OCI-M1 (cell line): ENCODE measurements at places on chromosomes 3 and 15.
A peak's percentile ranks its signal among the peaks of the same experiment; 100 is the strongest.

- no peak for DNase-seq
These were observed 104.8 kb upstream of the WNT5A start for GRCh38 chr3:55591888-55592287.

DNA sequence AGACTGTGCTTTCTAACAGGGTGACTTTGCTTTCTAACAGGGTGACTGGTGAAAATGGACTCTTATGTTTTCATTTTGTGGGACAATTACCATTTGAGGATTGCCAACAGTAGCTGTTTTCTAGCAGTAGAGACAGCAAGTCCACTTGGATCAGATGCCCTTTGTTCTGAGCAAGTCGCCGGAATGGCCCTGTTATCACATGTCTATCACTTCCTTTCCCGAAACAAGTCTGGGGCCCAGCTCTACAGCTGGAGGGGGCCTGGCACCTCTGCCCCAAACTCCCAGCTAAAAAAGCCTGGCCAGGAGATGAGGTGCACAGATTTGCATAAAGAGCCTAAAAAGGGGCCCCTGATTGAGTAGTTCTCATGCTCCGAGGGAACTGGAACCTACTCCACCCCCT, 44.6 kb downstream of the THBS1 start:
- no peak for DNase-seq

DNA sequence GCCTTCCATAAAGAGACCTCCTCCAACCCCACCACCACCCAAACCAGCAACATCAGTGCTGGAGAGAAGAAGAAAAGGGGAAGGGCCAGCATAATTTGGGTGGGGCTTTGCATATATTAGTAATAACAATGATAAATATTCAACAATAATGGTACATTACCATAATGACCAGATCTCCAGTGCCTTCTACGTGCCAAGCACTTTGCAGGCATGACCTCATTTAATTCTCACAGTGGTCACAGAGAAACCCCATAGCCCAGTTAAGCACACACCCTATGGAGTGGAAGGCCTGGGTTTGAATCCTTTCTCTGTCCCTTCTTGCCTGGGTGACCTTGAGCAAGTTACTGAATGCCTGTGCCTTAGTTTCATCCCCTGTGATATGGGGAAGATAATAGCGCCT, 49.2 kb downstream of the CORO2B start:
- DNase-seq = no peak

- peak; percentile 48 for DNase-seq
These were observed at the start of gene CYFIP1 for GRCh38 chr15:22980189-22981050. TSS of gene CYFIP1 (minus strand) at chr15:22980368. CDS start at chr15:22947285, 33,083 bp downstream.

DNA sequence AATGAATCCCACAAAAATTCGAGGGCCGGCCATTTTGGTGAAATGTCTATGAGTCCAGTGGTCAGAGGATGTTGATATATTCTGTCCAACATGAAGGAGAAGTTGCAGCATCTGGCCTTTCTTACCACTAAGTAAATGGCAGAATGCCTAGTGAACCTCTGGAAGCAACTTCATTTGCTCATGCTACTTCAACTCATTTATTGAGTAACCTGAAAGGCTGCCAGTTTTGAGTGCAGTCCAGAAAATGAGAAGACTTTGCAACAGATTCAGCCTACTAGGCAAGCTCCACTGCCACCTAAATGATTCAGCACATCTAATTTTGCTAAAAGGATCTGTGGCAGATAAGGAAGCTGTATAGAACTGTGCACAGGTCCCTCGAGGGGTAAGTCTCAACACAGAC, 265.0 kb downstream of the OPA1 start:
- DNase-seq = peak; percentile 55

GRCh38 chr15:70974004-70974832, 81.6 kb downstream of the LRRC49 start:
- DNase-seq = peak; percentile 52

- no peak for DNase-seq
These were observed 417.2 kb downstream of the ERC2 start for GRCh38 chr3:56051052-56051451.

- no peak for DNase-seq
These were observed 770.4 kb upstream of the SEMA6D start for GRCh38 chr15:46946953-46947352.

DNA sequence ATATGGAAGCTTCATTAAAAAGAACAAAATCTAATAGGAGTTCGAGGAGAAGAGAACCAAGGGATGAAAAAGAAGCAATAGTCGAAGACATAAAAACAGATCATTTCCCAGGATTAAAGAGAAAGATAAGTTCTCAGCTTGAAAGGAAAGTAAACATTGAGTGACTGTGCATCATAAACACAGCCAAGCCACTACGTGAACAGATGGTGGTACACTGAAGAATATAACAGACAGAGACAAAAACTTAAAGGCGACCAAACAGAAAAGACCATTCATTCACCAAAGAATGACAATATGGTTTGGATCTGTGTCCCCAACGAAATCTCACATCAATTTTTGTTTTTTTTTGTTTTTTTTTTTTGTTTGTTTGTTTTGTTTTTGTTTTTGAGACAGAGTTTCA, 210.8 kb upstream of the LINGO1 start:
- no peak for DNase-seq

DNA sequence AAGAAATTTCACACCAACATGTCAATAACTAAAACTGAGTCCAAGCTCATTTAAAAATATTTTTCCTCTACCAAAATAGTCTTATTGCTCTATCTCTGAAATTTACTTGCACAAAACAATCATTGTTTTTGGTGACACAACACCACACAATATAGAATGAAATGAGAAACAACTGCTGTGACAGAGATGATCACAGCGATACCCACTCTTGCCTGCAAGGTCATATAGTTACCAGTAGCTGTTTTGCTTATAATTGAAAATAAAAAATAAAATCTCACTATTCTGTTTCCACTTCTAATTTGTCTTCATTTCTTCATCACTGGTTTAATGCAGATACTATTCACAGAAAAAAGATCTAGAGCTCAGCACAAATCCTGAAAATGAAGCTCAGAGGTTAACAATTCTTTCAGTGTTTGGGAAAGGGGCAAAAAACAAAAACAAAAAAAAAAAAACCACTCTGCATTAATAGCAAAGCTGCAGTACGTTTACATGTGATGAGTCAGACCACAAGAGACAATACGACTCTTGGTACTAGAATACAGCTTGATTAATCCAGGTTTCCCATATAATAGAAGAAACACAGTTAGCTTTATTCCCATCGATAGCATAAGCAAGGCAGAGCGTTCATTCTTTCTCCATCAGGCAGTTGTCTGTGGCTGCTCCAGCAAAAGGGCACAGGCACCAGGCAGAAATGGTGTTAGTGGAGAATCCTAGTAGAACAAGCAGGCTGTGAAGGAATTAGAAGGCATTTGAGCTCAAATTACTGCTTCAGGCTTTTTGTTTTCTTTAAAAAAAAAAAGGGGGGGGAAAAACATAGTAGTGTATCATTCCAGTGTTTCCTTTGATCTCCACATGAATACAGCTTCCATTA, 773 bp downstream of the ANKRD28 start:
- peak; percentile 80 for DNase-seq

- no peak for DNase-seq
These were observed 714.3 kb upstream of the CFAP20DC start for GRCh38 chr3:59764171-59764570.

DNA sequence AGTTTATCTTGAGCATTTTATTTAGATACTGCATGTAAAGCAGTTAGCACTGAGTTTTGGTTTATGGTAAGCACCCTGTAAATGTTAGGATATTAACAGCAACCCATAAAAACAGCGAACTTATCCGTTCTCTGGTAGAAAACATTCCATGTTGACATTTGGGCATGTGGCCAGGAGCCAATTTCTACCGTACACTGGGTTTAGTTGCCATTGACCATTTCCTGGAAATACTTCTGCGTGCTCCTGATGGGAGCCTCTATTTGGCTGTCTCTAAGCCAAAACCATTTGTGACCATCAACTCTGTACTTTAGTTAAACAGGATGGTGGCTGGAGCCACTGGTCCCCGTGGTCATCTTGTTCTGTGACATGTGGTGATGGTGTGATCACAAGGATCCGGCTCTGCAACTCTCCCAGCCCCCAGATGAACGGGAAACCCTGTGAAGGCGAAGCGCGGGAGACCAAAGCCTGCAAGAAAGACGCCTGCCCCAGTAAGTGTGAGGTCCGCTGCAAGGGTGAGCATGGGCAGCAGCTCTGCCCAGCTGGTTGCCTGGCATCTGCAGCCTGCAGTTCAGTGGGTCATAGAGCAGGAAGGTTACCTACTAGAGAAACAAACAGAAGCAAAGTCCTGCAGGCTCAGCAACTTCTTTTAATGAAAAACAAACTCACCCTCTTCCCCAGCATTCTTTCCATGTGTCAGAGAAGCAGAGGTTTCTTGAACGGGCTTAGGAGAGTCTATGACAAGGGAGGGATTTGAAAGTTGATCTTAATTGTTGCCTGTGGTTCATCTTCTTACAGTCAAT, 7.1 kb downstream of the THBS1 start:
- no peak for DNase-seq

DNA sequence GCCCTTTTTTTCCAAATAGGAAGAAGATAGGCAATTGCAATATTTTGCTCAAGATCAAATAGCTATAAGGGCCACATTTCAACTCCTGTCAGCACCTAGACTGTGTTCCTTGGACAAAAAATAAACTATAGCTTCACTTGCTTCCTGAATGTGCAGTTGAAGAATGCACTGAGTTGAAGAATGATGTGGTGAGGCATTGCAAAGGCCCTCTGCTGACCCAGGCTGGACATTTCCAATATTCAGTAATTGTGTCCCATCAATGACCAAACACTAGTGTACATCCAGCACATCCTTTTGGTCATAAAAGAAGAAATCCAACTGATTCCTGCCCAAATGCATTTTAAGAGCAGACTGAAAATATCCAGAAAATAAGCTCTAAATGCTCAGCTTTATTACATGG, 424.8 kb upstream of the TGFBR2 start:
- DNase-seq = no peak

GRCh38 chr3:119834754-119835370, 53.0 kb downstream of the NR1I2 start:
- peak; percentile 15 for DNase-seq
